RCC 7860 (cell line): ENCODE measurements at places on chromosomes 3 and 15.

- DNase-seq = no peak
Observed at GRCh38 chr3:184067573-184068055, 14.8 kb downstream of the HTR3C start.

- no peak for DNase-seq
Observed at GRCh38 chr3:97612632-97613031, 151.9 kb upstream of the ARL6 start.

DNA sequence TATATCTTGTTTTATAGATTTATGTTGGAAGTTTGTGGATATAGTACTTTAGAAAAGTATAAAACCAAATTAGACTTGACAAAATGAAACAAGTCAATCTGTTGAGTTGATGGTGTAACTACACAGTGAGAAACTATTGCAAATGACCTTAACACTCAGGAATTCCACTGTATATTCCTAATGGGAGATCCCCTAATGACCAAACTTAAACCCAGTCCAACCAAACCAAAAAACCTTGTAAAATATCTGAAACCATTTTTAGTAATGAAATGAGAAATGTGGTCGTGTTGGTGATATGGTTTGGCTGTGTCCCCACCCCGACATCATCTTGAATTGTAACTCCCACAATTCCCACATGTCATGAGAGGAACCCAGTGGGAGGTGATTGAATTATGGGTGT, 31.9 kb upstream of the ATP13A3 start:
- peak; percentile 48 for DNase-seq

GRCh38 chr3:108250626-108251025, 28.4 kb upstream of the IFT57 start:
- no peak for DNase-seq

- no peak for DNase-seq
Observed at GRCh38 chr3:58722561-58722960, 56.0 kb upstream of the FAM3D start.

- peak; percentile 10 for DNase-seq
Observed at GRCh38 chr3:36540888-36541518, 160.7 kb downstream of the STAC start.

GRCh38 chr15:71278989-71279756, 163.9 kb downstream of the THSD4 start:
- no peak for DNase-seq

GRCh38 chr15:70323111-70323851, 225.6 kb upstream of the TLE3 start:
- no peak for DNase-seq

DNA sequence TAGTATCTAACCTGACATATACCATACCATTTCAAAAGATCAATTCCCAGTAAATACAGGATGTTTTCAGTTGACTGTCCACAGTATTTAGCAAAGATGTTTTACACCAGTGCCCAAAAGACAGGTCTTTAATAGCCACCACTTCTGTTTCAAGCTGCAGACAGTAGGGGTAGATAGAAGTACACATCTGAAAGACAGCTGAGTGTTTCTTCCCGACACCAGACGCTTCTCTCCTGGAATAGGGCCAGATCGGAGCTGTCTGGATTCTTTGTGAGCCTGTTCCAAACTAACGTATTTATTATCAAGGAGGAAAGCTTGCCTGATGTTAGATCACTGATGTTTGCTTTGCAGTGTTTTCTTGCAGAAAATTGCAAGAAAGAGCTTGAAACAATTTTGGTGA, 136.1 kb upstream of the RBMS3 start:
- DNase-seq = no peak

- DNase-seq = no peak
Observed at GRCh38 chr15:60819360-60819759, 340.4 kb upstream of the ICE2 start.

DNA sequence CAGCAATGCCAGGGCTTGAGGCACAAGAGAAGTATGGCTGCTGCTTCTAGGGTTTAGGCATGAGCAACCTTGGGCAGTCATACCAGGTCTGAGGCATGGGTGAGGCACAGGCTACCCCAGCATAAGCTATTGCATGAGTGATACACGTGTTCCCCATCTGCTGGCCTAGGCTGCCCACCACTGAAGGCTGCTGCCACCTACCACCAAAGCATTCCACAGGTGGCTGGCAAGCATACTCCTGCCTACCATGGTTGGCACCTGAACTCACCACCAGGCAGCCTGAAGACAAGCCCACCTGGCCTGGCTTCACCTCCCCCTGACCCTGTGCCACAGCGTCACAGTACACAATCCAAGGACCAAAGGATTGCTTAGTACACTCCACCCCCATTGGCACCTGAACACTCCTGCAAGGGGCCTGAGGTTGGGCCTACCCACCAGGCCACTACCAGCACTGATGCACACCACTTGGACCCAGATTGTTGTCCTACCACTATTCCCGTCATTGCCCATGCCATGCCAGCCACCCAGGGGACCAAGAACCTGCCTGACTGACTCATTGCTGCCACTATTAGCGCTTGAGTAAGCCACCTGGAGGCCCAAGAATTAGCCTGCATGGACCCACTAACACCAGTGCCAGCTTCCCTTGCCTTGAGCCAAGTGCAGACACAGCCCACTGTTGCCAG, 115.7 kb downstream of the STT3B start:
- no peak for DNase-seq

DNA sequence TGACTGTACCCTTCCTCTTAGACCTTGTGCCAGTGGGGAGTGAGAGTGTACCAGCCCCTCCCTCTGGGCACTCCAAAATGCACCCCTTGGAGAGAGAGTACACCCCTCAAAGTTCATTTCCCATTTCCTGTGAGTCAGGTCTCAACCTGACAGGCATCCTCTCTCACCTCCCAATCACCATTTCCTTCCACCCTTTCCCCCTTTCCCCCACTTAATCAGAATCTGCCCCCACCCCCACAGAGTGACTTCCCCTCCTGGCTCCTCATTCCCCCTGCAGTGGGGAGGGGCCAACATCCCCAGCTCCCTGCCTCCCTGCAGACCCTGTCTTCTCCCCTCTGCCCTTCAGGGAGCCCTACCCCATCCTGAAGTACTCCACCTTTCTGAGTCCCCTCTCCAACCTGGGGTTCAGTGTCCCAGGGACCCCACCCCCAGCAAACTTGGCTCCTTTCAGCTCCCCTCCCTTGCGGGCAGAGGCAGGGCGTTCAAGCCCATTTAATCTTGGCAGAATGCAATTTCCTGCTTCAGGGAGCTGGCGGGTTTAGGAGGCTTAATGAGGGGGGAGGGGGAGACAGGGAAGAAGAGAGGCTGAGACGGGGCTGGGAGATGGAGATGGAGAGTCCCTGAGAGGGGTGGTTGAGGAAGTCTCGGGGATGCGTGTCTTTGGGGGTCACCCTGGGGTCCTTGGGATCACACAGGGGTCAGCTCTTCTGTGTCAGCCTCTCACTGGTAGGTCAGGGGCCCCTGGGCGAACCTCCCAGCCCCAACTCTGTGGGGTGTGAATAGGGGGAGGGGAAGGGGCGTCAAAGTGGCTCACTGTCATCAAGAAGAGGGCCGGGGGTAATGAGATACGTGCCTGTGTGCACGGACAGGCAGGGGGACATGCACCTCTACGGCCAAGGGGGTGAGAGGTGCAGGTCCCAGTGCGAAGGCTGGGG, 16.6 kb upstream of the SEMA3F start:
- no peak for DNase-seq

GRCh38 chr15:85407421-85408269, 27.2 kb downstream of the AKAP13 start:
- peak; percentile 77 for DNase-seq

- DNase-seq = peak; percentile 66
Observed at GRCh38 chr15:66720206-66721010, 18.4 kb downstream of the SMAD6 start.

DNA sequence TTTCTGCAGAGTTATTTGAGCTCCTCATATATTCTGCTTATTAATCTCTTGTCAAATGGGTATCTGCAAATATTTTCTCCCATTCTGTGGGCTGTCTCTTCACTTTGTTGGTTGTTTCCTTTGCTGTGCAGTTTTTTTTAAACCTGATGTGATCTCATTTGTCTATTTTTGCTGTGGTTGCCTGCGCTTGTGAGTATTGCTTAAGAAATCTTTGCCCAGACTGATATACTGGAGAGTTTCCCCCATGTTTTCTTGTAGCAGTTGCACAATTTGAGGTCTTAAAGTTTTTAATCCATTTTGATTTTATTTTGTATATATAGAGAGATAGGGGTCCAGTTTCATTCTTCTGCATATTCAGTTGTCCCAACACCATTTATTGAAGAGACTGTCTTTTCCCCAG, 102.3 kb downstream of the POLQ start:
- DNase-seq = no peak

- no peak for DNase-seq
Observed at GRCh38 chr3:168984872-168985271, 678.6 kb downstream of the MECOM start.

DNA sequence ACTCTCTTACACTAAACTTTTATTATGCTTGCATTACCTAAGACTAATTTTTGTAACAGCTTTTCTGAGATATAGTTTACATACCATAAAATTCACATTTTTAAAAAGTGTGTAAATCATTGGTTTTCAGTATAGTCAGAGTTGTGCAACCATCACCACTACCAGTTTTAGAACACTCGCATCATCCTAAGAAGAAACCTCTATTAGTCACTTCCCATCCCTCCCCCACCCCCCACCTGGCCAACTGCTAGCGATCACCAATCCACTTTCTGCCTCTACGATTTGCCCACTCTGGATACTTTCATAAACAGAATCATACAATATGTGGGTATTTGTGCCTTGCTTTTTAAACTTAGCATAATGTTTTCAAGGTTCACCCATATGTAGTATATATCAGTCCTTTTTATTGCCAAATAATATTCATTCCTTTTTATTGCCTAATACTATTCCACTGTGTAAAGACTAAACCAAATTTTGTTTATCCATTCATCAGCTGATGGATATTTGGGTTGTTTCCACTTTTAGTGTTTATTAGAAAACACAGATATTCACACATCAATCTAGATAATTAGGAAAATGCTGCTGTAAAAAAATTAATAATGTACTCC, 23.0 kb downstream of the UBP1 start:
- no peak for DNase-seq

- no peak for DNase-seq
Observed at GRCh38 chr3:171456765-171457606, 3.2 kb downstream of the TNIK start.

GRCh38 chr15:101320501-101321052, 25.5 kb upstream of the SNRPA1 start:
- no peak for DNase-seq

DNA sequence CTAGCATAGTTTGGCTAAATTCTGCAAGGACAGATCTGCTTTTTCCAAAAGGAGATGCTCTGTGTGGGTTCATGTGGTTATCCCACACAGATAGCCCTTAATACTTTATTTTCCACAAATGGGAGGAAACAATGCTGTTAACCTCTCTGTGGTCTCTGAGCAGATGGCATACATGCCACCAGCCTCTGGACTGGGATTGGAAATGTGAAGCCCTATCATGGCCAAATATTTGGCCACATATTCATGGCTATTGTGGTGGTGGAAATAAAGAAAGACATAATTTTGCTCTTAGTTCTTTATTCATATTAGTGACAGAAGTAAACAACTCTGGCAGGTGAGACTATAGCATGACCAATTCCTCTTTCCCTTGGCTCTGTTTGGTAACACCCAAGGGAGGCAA, 726.2 kb downstream of the ROBO1 start:
- no peak for DNase-seq

- DNase-seq = no peak
Observed at GRCh38 chr3:21960033-21960432, 209.0 kb upstream of the ZNF385D start.

DNA sequence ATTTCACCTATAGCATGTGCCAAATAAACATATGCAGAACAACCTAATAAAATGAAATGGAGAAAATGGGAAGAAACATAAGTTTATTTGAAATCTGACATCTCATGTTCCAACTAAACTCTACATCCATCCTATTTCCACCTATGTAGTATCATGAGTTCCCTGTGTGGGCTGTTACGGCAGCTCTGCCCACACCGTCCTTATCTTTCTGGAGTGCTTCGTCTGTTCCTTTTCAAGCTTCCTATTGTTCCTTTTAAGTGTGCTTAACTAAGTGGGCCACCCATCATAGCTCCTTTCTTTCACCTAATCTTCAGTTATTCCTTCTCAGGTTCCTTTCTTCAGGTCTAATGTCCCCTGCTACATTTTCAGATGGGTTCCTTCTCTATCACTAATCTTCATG, 17.3 kb downstream of the RYR3 start:
- DNase-seq = no peak

DNA sequence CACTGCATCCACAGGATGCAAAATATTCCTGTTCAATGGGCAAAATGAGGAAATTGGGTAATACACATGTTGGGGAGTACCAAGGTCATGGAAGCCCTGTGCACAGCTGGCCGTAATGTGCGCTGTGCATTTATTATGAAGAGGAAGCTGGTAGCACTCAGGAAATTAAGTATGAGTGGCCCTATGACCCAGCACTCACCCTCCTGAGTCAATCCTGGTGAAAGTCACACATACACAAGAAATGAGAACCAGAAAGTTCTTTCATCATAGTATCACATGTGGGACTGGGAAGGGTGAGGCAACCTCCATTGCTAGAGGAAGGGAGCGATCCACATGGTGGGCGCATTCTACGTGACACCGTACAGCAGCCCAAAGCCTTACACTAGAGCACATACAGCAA, 11.4 kb upstream of the PRR20G start:
- DNase-seq = no peak

- DNase-seq = no peak
Observed at GRCh38 chr3:72728958-72729467, 119.2 kb downstream of the SHQ1 start.
